OCI-M1 (cell line): ENCODE measurements at places on chromosomes 12 and 14.

GRCh38 chr12:81797100-81797499 lies 38.0 kb upstream of the PPFIA2 start:
- peak; percentile 43 for DNase-seq

DNA sequence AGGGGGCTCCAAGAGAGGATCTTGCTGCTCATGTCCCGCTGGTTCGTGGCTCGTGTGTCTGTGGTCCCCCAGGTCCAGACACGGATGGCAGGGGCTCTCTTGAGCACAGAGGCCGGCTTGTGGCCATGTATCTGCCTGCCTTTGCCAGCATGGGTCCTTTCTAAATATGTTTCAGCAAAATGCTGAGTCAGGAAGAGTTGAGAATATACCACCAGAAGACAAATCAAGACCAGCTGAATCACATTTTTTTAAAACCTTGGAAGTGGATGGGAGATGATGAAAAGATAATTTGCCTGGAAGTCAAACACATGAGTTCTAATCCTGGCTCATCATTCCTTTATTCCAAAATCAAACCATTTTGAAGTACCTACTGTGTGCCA lies 58.0 kb downstream of the NUAK1 start:
- no peak for DNase-seq

- no peak for DNase-seq
These were observed 205.8 kb downstream of the MED13L start for GRCh38 chr12:116071555-116072230.

GRCh38 chr14:103132381-103133209 lies 9.3 kb downstream of the TNFAIP2 start:
- no peak for DNase-seq

DNA sequence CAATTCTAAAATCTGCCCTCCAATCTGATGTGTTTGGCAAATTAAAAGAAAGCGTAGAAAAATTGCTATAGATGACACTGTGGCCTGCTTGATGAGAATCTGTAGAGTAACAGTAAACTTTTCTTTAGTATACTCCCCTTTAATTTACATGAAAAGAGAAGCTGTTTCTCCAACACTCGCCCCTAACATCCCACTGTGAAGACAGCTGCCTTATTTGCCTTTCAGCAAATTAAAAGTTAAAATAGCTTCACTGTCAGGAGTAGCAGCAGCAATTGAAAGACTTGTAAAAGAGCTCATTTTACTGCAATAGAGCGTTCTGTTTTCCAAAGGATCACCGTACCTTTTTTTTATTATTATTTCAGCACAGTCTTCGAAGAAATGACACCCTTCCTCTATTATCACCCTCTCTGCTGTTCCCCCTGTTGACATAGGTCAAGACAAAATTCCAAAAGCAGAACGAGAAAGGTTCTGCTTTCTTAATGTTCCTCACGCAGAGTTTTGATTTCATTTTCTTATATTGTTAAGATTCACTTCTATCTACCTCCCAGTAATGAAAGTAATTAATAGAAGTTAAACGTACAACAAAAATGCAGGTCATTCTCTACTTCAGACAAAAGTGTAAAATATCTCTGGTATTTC lies 153.5 kb upstream of the USP15 start:
- DNase-seq, result no peak

- DNase-seq, result no peak
These were observed 91.9 kb upstream of the MUCL1 start for GRCh38 chr12:54762390-54762789.

DNA sequence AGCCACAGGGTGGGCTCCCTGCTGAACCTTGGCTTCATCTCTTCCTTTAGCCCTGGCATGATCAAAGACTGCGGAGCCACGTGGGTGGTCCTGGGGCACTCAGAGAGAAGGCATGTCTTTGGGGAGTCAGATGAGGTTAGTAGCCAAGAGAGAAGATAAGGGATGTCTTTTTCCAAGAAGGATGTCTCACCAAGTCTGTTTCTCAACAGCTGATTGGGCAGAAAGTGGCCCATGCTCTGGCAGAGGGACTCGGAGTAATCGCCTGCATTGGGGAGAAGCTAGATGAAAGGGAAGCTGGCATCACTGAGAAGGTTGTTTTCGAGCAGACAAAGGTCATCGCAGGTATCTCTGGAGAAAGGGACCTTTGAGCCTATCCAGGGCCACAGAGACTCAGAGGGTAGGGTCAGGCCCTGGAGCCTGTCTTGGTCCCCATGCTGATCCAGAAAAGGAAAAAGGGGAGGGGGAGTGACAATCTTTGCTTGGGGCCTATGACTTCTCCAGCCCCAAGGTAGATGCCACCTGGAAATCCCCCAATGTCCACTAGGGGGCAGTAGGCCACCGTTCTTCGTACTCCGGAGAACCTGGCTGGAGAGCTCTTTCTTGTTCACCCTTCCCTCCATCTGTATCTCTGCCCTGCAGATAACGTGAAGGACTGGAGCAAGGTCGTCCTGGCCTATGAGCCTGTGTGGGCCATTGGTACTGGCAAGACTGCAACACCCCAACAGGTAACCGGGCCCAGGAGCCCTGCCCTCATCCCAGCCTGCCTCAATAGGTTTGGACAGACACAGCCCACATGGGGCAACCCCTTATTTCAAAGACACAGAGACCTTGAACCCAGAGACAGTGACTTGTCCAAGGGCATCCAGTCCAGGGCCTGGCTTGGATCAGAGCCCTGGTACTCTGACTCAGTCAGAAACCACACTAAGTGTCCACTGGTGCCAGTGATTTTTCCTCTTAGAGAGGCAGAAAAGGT lies 2.0 kb downstream of the TPI1 start:
- DNase-seq, result peak; percentile 92

- DNase-seq, result no peak
These were observed 71.3 kb downstream of the TSPAN9 start for GRCh38 chr12:3148366-3149000.

GRCh38 chr12:62866451-62867082 lies 68.4 kb downstream of the PPM1H start:
- peak; percentile 10 for DNase-seq

DNA sequence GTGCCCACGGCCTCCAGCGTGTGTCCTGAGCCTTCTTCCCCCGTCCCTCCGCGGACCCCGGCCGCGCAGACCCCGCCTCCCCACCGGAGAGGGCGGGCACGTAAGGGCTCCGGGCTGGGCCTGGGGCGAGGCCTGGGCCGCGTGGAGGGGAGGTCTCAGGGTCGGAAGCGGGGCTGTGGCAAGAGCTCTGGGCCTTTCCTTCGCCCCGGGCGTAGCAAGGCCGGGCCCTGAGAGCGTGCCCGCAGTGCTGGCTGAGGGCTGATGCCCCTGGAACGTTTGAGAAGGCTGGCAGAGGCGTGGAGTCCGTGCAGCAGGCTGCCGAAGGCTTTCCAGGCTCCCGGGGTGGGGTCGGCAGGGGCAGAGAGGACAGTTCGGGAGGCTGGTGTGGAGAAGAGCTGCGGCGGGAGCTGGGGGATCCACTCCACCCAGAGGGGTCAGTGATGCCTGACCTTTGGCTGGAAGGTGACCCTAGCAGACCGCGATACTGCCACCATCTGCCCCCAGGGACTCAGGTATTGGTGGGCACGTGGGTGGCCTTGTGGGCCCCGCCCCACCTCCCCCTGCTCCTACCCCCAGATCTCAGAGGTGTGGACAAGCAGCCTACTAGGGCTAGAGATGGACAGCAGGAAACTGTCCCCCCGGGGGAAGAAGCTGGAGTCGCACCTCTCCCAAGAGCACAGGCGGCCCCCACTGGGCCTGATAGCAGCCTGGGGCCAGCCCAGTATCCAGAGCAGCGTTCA lies 558 bp downstream of the TEX22 start:
- peak; percentile 71 for DNase-seq

GRCh38 chr12:21296751-21297406 lies 37.8 kb downstream of the SLCO1A2 start:
- DNase-seq, result peak; percentile 54

- DNase-seq, result no peak
These were observed 58.9 kb upstream of the BCL2L14 start for GRCh38 chr12:12011880-12012260.

DNA sequence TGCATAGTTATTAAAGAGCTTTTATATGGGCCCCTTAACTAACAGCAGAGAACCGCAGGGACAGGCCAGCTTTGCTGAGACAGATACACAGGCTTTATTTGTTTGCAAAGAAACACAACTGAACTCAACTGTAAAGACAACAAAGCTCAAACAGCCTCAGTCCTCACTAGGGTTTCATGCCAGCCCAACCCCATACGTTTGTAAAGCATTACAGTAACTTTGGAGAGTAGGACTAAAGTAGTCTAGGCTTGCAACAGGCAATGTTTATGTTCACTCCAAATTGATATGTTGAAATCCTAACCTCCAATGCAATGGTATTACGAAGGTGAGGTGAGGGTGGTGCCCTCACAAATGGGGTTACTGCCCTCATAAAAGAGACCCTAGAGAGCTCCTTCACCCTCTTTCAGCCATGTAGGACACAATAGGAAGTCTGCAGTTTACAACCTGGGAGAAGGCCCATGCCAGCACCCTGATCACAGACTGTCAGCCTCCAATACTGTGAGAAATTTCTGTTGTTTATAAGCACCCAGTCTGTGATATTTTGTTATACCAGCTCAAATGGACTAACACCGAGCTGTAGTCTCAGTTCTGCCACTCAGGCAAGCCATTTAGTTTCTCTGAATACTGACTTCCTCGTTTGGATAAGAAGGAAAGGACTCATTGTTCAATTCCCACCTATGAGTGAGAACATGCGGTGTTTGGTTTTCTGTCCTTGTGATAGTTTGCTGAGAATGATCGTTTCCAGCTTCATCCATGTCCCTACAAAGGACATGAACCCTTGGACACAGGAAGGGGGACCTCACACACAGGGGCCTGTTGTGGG lies 35.2 kb downstream of the PPM1H start:
- no peak for DNase-seq

GRCh38 chr12:70989232-70989631 lies 68.7 kb upstream of the PTPRR start:
- no peak for DNase-seq

GRCh38 chr12:94851396-94852028 lies 152.0 kb downstream of the NDUFA12 start:
- DNase-seq, result no peak

GRCh38 chr12:12159988-12160387 lies 89.2 kb downstream of the BCL2L14 start:
- no peak for DNase-seq

DNA sequence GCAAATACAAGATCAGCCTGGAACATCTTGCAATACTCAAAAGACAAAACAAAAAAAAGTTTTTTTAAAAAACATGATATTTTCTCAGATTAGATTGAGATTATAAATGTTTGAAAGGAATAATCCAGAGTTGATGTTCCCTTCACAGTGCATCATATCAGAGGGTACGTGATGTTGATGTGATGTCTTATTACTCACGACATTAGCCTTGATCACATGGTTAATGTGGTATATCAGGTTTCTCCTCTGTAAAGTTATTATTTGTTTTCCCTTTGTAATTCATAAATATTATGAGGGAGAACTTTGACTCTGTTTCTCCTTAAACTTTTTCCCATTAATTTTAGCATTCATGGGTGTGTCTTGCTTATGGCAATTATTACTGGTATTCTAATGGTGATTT lies 26.6 kb downstream of the LIMA1 start:
- DNase-seq, result no peak

GRCh38 chr12:5582541-5582940 lies 150.6 kb downstream of the NTF3 start:
- DNase-seq, result no peak

DNA sequence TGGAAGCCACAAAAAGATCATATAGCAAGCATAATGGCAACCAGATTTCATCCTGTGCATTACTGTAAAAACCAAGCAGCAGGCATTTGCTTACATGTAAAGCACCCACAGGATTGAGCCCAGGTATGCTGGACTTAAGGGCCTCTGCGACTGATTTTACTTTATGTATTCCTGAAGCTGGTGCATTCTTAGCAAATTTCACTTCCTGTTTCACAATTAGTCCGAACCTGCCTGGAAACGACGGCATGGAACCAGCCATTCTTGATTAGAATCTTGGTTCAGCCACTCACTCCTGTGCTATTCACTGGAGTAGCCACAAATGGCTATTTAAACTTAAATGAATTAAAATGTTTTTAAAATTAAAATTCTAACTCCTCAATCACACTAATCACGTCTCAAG lies 239.2 kb downstream of the NUAK1 start:
- peak; percentile 38 for DNase-seq

DNA sequence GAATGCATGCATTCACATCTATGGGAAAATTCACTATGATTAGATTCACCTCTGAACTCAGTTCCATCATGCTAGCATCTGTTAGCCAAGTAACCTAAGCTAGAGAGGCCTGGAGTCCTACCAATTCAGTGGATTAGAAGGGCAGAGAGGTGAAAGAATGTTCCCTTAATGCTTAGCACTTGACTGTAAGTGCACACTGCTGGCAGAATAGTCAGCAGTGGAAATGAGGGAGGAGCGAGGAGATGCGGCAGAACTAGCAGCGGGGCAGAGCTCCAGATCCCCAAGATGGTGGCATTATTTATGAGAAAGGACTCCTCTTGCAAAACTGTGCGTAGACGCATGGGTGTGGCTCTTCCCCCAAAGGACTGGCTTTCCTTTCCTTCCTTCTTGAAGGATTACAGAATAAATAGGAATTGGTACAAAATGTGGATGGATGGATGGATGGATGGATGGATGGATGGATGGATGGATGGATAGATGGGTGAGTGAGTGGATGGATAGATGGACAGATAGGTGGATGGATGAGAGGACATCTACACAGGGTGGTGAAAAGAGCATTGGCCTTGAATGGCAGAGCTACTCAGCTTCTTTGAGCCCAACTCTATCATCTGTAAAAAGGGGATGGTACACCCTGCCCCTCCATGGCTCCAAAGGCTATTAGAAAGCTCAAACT lies 227.2 kb downstream of the CHST11 start:
- DNase-seq, result no peak
